ENCODE measurements at places on chromosomes 13 and 19. TPM values are rescaled to one million over a fixed set of nuclear protein-coding genes. Genes with fewer than 3 reads are reported as not detected.

The KLK15 gene
- not detected for total RNA-seq

- DNase-seq, result no peak
Observed at GRCh38 chr19:51141181-51141580, 920 bp upstream of the SIGLEC7 start.

- no peak for DNase-seq
Observed at GRCh38 chr19:39738814-39739213, 985 bp upstream of the CLC start.

- DNase-seq, result no peak
Observed at GRCh38 chr19:46488551-46488950, 7.1 kb downstream of the PNMA8B start.

GRCh38 chr13:46035066-46035465, 17.5 kb downstream of the ZC3H13 start:
- DNase-seq, result no peak

DNA sequence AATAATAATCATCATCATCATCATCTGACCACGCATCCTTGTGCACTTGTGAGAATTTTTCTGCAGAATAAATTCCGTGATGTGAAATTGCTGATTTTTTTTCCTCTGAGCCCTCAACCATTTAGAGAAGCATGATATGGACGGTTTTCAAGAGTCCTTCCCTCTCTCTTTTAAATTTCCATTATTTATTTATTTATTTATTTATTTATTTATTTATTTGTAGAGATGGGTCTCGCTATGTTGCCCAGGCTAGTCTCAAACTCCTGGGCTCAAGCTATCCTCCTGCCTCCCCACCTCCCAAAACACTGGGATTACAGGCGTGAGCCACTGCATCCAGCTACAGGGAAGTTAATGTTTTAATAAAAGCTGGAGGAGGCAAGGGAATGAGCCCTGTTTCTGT, 39.6 kb downstream of the CACNA1A start:
- DNase-seq, result no peak

DNA sequence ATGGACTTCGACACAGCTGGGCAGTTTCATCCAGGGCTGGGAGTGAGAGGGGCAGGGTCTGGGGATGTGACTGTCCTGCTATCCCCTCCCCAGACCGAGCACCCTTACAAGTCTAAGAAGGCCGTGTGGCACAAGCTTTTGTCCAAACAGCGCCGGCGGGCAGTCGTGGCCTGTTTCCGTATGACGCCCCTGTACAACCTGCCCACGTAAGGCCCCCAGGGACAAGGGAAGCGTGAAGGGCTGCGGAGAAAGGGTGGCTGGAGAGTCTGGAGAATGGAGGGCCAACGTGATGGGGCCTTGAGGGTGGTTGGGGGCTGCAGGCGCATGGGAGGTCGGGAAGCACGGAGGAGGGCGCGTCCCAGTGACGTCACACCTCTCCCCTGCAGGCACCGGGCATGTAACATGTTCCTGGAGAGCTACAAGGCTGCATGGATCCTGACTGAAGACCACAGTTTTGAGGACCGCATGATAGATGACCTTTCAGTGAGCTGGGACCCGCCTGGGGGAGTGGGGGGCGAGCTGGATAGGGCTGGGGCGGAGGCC, 89.5 kb downstream of the MAP4K1 start:
- no peak for DNase-seq

GRCh38 chr13:28819735-28820098, 422 bp upstream of the MTUS2 start:
- DNase-seq, result no peak

DNA sequence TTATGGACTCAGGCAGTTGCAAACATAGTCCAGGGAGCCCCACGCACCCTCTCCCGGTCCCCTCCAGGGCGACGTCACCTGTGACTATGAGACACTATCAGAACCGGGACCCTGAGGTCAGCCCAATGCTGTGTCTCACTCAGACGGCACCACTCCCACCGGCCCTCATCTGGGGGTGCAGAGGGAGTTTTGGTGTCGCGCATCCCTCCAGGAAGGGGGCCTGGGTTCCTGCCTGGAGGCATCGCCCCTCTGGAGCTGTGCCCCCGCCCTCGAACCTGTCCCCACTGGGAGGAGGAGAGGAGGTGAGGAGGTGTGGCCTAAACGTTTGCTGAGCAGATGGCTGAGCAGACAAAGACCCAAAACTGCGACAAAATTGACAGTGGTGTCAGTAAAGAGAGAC, 51.2 kb downstream of the GADD45B start:
- no peak for DNase-seq

DNA sequence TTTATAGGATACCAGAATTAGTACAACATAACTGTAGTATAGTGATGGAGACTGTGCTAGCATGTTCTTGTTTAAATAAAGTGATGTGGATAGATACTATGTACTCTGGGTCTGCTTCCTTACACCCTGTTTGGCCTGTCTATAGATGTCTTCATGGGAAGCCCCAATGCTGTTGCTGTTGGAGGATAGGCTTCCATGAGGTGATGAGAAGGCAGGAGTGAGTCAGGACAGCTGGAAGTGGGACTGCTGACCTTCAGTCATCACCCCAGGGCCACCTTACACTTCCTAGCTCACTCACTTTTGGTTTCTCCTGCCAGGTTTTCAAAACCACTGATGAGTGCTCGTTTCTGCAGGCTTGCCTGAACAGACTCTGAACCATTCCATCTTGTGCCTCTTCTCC, 4.2 kb downstream of the KCTD4 start:
- DNase-seq, result no peak

DNA sequence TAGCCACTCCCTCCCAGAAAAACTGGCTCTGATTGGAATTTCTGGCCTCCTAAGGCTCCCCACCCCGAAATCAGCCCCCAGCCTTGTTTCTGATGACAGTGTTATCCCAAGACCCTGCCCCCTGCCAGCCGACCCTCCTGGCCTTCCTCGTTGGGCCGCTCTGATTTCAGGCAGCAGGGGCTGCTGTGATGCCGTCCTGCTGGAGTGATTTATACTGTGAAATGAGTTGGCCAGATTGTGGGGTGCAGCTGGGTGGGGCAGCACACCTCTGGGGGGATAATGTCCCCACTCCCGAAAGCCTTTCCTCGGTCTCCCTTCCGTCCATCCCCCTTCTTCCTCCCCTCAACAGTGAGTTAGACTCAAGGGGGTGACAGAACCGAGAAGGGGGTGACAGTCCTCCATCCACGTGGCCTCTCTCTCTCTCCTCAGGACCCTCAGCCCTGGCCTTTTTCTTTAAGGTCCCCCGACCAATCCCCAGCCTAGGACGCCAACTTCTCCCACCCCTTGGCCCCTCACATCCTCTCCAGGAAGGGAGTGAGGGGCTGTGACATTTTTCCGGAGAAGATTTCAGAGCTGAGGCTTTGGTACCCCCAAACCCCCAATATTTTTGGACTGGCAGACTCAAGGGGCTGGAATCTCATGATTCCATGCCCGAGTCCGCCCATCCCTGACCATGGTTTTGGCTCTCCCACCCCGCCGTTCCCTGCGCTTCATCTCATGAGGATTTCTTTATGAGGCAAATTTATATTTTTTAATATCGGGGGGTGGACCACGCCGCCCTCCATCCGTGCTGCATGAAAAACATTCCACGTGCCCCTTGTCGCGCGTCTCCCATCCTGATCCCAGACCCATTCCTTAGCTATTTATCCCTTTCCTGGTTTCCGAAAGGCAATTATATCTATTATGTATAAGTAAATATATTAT, 6.1 kb downstream of the FOSB start:
- no peak for DNase-seq

DNA sequence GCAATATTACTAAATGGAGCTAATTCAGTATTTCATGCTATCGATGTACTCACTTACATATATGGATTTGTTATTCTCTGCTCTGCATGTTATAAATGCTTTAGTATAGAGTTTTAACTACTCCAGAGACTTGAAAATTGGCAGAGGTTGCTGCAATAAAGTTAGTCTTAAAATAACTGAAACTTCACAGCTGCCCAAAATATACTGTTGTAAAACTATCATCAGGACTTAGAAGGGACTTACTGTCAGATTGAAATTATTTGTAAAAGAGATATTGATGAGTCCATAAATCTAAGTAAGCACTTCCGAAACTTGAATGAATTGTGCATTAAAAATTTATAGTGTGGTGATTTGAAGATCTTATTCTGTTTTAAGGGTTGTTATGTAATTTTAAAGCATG, 1178.2 kb upstream of the PCDH20 start:
- no peak for DNase-seq

DNA sequence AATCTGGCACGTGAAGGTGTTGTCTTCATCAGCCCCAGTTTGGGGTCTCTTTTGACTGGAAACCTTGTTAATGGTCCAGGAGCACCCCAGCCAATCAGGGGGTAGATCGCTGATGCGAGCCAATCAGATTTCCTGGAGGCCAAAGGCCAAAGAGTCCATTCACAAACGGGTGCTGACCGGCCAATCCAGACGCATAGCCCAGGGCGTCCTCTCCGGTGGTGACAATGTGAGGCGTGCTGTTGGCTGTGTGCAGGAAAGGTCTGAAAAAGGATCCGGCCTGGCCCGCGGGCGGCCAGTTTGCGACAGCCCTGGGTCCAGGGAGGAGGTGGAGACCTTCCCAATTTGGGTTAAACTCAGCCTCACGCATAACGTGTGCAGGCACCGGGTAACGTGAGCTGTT, 3.1 kb downstream of the MAST3 start:
- no peak for DNase-seq

- DNase-seq, result no peak
Observed at GRCh38 chr13:39105110-39105509, 66.9 kb downstream of the NHLRC3 start.

DNA sequence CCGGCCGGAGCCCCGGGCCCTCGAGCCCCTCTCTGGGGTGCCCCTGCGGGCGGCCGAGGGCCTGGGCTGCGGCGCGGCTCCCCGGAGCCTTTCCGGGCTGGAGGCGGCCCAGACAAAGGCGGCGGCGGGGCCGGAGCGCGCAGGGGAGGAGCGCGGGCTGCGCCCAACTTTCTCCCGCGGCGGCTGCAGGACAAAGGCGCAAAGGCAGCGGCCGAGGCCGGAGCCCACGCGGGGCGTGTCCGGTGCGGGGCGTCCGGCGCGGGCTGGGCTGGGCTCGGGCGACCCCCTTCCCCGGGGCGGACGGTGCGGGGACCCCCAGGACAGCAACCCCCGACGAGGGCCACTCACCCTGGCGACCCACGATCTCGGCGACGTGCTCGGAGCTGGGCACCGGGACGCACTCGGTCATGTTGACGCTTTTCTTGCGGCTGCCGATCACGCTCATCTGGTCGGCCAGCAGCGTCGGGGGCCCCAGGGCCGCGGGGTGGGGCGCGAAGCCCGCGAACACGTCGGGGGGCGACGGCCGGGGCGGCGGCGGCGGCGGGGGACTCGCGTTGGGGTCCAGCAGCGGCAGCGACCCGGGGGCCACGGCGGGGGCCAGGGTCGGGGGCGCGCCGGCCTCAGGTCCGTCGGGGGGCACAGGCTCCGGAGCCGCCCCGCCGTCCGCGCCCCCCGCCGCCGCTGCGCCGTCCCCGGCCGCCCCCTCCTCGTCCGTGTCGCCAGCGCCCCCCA, 843 bp downstream of the MEX3D start:
- no peak for DNase-seq

DNA sequence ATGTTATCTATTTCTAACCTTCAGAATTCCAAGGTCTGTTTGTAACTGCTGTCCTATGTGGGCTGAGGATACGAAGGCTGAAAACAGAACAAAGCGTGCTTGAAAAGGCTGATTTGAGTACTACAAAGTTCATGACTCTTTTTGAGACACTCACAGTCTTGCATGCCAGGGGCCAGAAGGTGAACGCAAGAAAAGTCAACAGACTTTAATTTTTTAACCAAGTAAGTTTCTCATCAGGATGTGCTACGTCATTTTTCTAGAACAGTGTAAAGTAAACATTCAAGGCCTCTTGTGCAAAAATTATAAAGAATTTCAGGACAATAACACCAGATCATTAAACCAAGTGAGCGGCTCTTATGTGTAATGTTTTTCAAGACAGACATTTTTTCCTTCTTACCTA, 163.5 kb downstream of the COG6 start:
- no peak for DNase-seq

- DNase-seq, result no peak
Observed at GRCh38 chr13:64347664-64348063, 2882.5 kb downstream of the PCDH9 start.

DNA sequence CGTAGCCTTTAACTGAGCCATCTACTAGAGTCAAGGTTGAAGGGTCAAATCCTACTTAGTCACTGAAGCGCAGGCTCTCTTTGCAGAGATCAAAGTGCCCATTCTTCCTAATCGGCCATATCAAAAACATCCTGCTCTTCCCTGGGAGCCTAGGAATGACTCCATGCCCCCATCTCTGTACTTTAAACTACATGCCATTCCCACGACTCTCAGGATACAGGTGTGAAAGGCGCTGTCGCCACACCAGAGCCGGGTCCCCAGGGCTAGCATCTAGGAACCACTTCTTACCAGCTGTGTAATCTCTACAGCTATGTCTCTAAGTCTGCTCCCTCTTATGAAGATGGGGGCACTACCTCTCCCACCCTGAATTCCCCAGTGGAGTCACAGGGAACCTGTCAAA, 22.3 kb downstream of the IRS2 start:
- no peak for DNase-seq

GRCh38 chr13:46146898-46147297, 35.1 kb downstream of the LCP1 start:
- no peak for DNase-seq

DNA sequence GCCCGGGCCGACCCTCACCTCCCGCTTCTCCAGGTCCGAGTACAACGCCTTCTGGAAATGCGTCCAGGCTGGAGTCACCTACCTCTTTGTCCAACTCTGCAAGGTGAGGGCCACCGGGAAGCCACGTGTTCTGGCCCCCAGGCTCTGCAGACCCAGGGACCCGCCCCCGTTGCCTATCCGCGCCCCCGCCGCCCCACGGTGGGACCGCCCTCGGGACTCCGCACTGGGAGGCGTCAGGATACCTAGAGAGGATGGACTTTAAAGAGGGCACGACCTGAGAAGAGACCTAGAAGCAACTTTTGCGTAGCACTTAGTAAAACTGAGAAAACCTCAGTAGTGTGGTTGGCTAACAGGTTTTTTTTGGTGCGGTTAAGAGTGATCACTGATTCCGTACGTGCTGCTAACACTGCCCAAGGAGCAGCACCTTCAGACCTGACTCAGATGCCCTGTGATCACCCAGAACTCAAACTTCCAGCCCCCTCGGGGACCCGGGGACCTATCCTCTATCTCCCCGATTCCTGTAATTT, 492 bp downstream of the TMEM147 start:
- no peak for DNase-seq

DNA sequence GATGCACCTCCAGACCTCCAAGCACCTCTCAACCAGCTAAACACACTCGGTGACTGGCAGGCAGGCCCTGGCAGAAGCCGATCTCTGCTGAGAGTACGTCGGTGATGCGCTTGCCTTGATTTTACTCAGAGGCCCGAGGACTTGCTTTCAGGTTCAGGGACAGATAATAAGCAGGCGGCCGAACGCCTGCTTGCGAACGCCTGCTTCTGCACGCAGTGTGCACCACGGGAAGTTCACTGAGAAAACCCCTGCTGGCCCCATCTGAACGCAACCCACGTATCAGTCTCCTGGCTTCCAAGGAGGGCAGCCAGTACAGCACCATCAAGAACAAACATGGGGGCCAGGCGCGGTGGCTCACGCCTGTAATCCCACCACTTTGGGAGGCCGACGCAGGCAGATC, 108.0 kb downstream of the STK24 start:
- no peak for DNase-seq

Data from CD4-positive, alpha-beta T cell (primary cell).